Diencephalon (tissue), 1 donor: ENCODE measurements at places on chromosomes 12 and 14. TPM values are rescaled to one million over a fixed set of nuclear protein-coding genes. Genes with fewer than 3 reads are reported as not detected.

The HOXC13 gene
- total RNA-seq: not detected

The FOXG1 gene
- 19.8 TPM for total RNA-seq

The CCDC196 gene
- not detected for total RNA-seq

The GAS2L3 gene
- total RNA-seq: 39.7 TPM

The ASIC1 gene
- total RNA-seq: 31.1 TPM

The NFATC4 gene
- total RNA-seq: 5.5 TPM

The SLC17A8 gene
- 10.1 TPM for total RNA-seq

The ATN1 gene
- total RNA-seq: 13.1 TPM

The ITGB7 gene
- total RNA-seq: 0.46 TPM

The SLC38A6 gene
- 78.7 TPM for total RNA-seq

The ACACB gene
- total RNA-seq: 10.6 TPM

The TAC3 gene
- total RNA-seq: 5.1 TPM

The INHBC gene
- total RNA-seq: not detected

The TNS2 gene
- 16.1 TPM for total RNA-seq

The ADAMTS20 gene
- total RNA-seq: 0.46 TPM

The JAG2 gene
- total RNA-seq: 29.5 TPM

The PPP1R36 gene
- total RNA-seq: 1.2 TPM

The PRH2 gene
- total RNA-seq: 0.92 TPM

The SSPN gene
- total RNA-seq: 16.6 TPM

The SOAT2 gene
- not detected for total RNA-seq

The RNF212B gene
- not detected for total RNA-seq

The MYO1H gene
- total RNA-seq: 1.4 TPM

The MAPK1IP1L gene
- total RNA-seq: 32.8 TPM

The ZNF605 gene
- 22.4 TPM for total RNA-seq

The NANOG gene
- not detected for total RNA-seq

The GLI1 gene
- total RNA-seq: 1.6 TPM

The ERBB3 gene
- total RNA-seq: 6.2 TPM

The KCNH5 gene
- total RNA-seq: 10.6 TPM

The ACVRL1 gene
- total RNA-seq: 8.8 TPM

The GTF2H3 gene
- 32.5 TPM for total RNA-seq

The GLIPR1L2 gene
- total RNA-seq: 2.3 TPM

The OVCH1 gene
- 2.1 TPM for total RNA-seq

The NXPH4 gene
- 4.4 TPM for total RNA-seq

The HNF1A gene
- total RNA-seq: not detected

The ANKRD33 gene
- total RNA-seq: not detected

The SMCO3 gene
- not detected for total RNA-seq

The ARG2 gene
- total RNA-seq: 57.4 TPM

The GPRC5A gene
- total RNA-seq: 0.23 TPM

The IFI27L2 gene
- total RNA-seq: 33.9 TPM

The LRP1-AS gene
- not detected for total RNA-seq

The TAS2R31 gene
- total RNA-seq: 8.1 TPM

The OR4N5 gene
- not detected for total RNA-seq

The RTL1 gene
- total RNA-seq: 0.92 TPM

The UNG gene
- 27.0 TPM for total RNA-seq

The CLEC4E gene
- not detected for total RNA-seq

The RNASE7 gene
- not detected for total RNA-seq
